ENCODE measurements at places on chromosomes 1 and 21.

DNA sequence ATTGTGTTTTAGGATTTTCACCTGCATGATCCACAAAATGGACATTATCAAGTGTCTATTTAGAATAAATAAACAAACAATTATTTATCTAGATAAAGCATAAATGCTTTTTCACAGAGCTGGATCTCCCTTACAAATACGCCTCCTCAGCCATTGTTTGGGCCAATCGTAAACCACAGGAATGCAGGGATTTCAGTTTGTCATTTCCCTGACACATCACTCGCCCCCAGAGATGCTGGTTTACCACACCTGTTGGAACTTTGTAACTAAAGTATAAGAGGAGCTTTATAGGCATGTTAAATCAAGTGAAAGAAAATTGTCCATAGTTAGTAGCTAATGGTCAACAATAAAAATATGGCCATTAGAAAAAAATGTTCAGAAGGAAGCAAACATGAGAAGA is 40.3 kb downstream of the GPR88 start:
- no peak for DNase-seq

DNA sequence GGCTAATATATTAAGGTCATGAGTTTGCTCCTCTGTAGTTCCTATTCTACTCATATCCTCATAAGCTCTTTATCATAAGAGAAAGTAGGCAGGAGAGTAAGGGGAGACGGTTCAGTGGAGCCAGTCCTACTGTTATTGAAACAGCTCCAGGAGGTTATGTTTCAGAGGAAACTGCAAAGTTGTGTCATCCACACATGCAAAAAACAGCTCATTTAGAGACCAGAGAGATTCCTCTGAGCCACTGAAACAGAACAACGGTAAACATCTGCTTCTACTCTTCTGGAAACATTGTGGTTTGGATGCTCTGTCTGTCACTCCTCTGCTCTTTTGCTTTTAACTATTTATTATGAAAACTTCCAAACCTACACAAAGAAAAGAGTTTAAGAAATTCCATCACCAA is 66.3 kb upstream of the PPP2R5A start:
- no peak for DNase-seq

DNA sequence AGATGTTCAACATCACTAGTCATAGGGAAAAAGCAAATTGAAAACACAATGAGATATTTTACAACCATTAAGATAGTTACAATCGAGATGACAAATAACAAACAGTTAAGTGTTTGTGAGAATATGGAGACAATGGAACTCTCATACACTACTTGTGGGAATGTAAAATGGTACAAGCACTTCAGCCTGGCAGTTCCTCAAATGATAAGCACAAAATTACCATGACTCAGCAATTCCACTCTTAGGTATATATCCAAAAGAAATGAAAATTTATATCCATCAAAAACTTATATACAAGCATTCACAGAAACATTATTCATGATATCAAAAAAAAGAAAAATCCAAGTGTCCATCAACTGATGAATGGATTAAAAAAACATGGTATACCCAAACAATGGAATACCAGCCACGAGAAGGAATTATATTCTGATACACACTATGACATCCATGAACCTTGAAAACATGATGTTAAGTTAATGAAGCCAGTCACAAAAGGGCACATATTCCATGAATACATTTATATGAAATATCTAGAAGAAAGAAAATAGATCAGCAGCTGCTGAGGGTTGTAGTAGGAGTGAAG is 76.4 kb downstream of the EVI5 start:
- DNase-seq, result no peak

DNA sequence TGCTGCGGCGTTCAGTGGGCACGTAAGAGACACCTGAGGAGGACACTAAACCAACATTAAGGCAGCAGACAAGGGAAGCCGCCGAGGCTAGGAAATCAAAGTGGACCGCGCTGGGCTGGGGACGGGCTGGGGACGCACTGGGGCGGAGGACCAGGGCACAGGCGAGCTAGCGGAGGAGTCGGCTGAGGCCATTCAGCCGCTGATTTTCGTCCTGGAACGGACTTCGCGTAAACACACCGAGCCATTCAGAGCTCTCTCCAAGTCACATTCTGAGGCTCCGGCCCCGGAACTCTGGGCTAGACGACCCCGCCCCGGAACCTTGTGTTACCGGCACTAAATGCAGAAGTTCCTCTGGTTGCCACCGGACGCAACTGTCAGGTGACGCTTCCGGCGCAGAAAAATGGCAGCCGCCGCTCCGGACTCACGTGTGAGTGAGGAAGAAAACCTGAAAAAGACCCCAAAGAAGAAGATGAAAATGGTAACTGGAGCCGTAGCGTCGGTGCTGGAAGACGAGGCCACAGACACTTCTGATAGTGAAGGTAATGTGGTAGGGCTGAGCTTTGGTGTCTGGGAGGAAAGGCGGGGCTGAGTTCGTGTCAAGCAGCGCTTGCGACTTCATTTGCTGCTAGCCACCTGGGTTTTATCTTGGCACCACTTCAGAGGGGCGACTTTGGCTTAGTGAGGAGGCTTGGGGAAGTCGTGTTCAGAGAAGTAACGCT is at the start of gene RRP15:
TSS of gene RRP15 (plus strand) at position 377 of the 719 bp plus-strand sequence. CDS start at position 401, 24 bp downstream.
- DNase-seq, result peak; percentile 83

DNA sequence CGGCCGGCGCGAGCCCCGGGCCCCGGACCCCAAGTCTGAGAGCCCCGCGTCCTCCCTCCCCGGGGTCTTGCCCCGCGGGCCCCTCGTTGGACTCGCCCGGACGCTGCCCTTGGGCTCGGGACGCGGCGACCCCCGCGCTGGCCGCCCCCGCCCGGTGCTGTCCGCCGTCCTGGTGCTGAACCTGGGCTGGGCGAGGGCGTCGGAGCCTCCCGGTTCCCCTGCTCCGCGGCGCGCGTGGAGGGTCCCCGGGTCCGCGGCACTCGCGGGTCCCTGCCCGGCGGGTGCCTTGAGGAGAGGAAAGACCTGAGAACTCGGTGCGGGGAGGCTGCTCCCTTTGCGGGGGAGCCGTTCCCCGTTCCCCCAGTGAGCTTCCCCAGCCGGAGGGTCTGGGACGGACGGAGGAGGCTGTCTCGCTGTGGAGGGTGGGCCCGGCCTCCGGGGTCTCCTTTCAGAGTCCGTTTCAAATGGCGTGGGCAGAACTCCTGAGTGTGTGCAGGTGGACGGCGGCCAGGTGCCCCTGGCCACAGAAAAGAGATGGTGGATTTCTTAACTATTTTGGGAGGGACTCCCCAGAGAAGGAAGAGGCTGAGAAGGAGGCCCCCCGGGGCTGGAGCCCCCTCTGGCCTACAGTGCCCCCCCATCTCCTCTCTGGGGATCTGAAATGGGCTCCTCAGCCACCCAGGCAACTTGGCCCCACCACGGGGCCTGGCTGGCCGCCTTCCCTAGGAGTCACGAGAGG is 595 bp downstream of the GABRD start:
- peak; percentile 24 for DNase-seq

GRCh38 chr1:111732718-111733117 is 6.5 kb downstream of the INKA2 start:
- no peak for DNase-seq

All from activated naive CD8-positive, alpha-beta T cell treated with anti-CD3 and anti-CD28 coated beads for 36 hours (primary cell).